ENCODE measurements at places on chromosomes 4 and X. TPM values are rescaled to one million over a fixed set of nuclear protein-coding genes. Genes with fewer than 3 reads are reported as not detected.

WNK3 gene
- total RNA-seq, result 0.64 TPM

PNMA5 gene
- 0.64 TPM for total RNA-seq

SLITRK4 gene
- total RNA-seq, result 6.1 TPM

SH2D1A gene
- total RNA-seq, result not detected

SMC1A gene
- 23.3 TPM for total RNA-seq

FAM236A gene
- total RNA-seq, result not detected

CTAG1A gene
- not detected for total RNA-seq

FMR1NB gene
- not detected for total RNA-seq

CT47B1 gene
- not detected for total RNA-seq

GJB1 gene
- not detected for total RNA-seq

DMP1 gene
- total RNA-seq, result not detected

UGT2A1 gene
- total RNA-seq, result not detected

IL2RG gene
- not detected for total RNA-seq

L1CAM gene
- total RNA-seq, result 16.4 TPM

TDO2 gene
- 4.2 TPM for total RNA-seq

SORCS2 gene
- under 0.01 TPM for total RNA-seq

TMPRSS11E gene
- total RNA-seq, result not detected

TXK gene
- total RNA-seq, result 0.64 TPM

PNPLA4 gene
- 9.9 TPM for total RNA-seq

GATA1 gene
- not detected for total RNA-seq

NMU gene
- not detected for total RNA-seq

TMPRSS11D gene
- total RNA-seq, result not detected

HSFX2 gene
- not detected for total RNA-seq

NHS gene
- 2.6 TPM for total RNA-seq

CXCR3 gene
- not detected for total RNA-seq

ANK2 gene
- 23.2 TPM for total RNA-seq

NLRP2B gene
- not detected for total RNA-seq

RBM46 gene
- total RNA-seq, result not detected

CXCL11 gene
- not detected for total RNA-seq

RAI2 gene
- total RNA-seq, result not detected

SPOCK3 gene
- total RNA-seq, result not detected

PAGE1 gene
- total RNA-seq, result not detected

ADGRG2 gene
- not detected for total RNA-seq

ATOH1 gene
- total RNA-seq, result not detected

SYN1 gene
- 0.32 TPM for total RNA-seq

SERPINA7 gene
- total RNA-seq, result not detected

FAM184B gene
- total RNA-seq, result not detected

PDGFC gene
- 145 TPM for total RNA-seq

DEFB131A gene
- total RNA-seq, result not detected

CD40LG gene
- total RNA-seq, result not detected

GNL3L gene
- total RNA-seq, result 49.2 TPM

PLAC1 gene
- 0.43 TPM for total RNA-seq

APLN gene
- total RNA-seq, result under 0.01 TPM

ALAS2 gene
- total RNA-seq, result not detected

OCIAD2 gene
- 12.6 TPM for total RNA-seq

RBM47 gene
- total RNA-seq, result 0.86 TPM

GPRIN3 gene
- 0.43 TPM for total RNA-seq

PTTG2 gene
- total RNA-seq, result 0.64 TPM

GC gene
- total RNA-seq, result not detected

TMPRSS11F gene
- total RNA-seq, result not detected

GPR50 gene
- total RNA-seq, result not detected

GPC3 gene
- total RNA-seq, result 0.32 TPM

LRCH2 gene
- 5.8 TPM for total RNA-seq

NEK1 gene
- total RNA-seq, result 8.7 TPM

TIGD4 gene
- under 0.01 TPM for total RNA-seq
